ENCODE measurements at places on chromosomes 11 and 22.

DNA sequence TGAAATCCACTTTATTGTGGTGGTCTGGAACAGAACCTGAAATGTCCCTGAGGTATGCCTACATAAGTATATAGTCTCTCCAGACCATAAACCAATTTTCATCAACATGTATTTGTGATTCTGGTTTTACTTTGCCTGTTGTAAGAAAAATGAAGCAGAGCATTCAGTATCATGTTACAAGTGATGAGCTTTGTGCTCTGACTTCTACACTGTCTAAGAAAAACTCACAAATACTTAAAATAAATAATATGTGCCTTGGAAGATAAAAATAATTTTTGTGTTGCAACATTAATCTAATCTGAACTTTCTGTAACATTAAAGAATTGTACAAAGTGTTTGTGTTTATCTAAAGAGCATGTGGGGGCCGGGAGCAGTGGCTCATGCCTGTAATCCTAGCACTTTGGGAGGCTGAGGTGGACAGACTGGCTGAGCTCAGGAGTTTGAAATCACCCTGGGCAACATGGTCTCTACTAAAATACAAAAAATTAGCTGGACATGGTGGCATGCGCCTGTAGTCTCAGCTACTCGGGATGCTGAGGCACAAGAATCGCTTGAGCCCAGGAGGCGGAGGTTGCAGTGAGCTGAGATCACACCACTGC lies 219.5 kb downstream of the SOX6 start:
- DNase-seq: no peak

DNA sequence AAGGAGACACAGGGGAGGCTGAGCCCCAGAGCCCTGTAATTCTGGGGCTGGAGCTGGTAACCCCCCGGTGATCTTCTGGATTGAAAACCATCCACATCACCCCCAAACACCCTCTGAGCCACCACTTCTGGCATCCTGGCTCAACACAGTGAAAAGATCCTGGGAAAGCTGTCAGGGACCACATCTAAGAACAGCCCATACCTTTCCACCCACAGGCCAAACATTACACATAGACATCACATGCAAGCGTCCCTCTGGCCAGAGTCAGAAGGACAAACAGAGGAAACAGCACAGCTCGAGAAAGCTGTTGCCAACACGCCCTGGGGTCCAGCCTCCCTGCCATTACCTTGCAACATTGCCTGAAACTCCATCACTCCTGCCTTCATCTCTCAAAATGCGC lies 469.5 kb downstream of the SOX6 start:
- no peak for DNase-seq

DNA sequence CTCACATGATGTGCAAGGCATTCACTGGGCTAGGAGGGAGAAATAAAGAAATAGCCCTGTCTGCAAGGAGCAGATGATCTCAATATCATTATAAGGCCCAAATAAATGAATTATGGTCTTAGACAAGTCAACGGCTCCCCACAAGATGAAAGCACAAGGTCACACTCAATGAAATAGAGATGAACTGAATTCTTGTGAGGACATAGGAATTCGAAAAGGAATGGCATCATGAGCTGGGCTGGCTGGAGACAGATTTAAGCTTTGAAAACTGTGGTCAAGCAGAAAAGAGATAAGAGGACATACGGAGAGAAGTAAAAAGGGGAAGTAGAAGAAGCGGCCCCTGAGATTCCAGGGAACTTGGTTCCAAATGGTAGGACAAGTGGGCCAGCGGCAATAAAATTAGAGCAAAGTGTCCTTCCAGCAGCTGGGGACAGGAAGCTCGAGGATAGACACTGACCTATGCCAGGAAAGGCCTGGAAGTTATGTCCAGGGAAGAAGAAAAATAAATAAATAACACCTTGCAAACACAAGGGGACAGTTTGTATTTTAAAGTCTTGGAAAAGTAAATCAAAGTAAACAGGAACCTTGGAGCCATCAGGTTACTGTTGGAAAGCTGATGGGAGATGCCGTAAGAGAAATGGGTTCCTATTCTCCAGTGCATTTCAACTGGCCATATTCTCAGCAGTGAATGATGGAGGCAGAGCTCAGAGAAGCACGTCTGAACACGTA lies 37.8 kb downstream of the GALNT18 start:
- DNase-seq: no peak

DNA sequence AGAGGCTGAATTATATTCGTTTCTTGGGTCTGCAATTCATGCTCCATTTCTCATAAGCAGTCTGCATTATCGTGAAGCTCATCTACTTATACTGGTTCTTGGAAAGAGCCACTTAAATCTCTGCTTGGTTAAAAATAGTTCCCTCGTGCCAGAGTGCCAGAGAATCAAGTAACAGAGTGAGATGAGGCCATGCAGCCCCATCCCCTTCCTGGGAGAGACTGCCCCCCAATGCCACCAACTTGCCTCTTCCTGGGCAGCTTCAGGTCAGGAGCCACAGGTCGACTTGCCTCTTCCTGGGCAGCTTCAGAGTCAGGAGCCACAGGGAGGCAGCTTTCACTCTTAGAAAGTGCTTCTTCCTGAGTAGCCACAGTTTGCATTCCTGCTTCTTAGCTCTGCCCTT lies 223.9 kb upstream of the ZBED5 start:
- no peak for DNase-seq

DNA sequence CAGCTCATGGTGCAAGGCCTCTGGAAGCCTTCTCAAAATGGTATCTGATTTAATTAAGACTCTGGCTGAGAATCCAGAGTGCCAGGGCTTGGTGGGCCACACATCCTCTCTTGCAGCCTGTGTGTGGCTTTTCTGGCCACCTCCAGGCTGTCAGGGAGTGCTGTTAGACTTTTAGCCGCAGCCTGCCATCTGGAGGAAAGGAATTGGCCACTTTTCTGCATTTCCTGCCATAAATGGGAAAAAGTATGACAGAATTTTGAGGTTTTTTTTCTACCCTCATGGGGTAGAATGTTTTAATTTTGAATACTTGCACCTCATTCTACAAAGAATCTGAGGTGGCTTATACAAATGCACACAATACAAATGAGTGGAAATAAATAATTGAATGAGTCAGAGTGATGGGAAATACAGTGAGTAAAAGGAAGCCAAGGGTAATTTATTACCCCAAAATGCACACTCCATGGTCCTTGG lies 218.4 kb downstream of the ADAMTS15 start:
- no peak for DNase-seq

DNA sequence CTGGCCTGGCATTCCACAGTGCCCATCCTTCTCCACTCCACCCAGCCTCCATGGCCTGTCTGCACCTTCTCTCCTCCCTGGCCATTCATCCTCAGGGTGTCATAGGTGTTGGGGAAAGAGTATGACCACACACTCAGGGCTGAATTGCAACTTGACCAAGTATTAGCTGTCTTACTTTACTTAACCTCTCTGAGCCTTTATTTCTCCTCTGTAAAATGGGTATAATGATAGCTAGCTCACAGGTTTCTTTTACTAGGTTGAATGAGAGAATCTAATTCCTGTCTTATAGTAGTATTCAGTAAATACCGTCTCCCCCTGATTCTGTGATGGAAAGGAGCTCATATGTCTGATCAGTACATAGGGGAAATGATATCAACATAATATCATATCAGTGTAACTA lies 16.0 kb downstream of the PANX1 start:
- no peak for DNase-seq

DNA sequence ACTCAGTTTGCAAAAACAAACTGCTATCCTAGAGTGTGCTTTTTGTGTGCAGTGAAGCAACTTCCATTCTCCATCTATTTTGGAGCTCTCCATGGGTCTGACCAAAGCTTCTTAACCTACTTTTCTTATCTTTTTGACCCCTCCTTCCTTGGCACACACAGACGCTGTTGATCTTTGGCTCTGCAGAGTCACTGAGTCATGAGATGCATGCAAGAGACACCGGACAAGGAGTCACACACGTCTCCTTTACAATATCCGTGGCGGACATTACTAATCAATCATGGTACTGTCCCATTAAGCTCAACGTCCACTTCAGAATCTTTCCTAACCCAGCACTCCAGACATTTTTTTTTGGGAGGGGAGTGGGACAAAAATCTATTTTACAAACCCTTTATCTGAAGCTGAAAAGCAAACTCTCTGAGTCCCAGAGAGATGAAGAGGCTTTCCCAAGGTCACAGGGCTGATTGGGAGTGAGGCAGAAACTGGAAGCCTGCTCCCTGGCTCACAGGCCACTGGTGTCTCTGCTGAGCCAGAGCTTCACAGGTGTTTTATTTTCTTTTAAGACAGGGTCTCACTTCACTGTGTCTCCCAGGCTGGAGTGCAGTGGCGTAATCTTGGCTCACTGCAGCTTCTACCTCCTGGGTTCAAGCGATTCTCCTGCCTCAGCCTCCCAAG lies 165.8 kb upstream of the SYT13 start:
- no peak for DNase-seq

- DNase-seq: no peak
Observed at GRCh38 chr22:47027766-47028165, 265.3 kb downstream of the TBC1D22A start.

- DNase-seq: no peak
Observed at GRCh38 chr11:10592331-10592730, 23.9 kb upstream of the LYVE1 start.

DNA sequence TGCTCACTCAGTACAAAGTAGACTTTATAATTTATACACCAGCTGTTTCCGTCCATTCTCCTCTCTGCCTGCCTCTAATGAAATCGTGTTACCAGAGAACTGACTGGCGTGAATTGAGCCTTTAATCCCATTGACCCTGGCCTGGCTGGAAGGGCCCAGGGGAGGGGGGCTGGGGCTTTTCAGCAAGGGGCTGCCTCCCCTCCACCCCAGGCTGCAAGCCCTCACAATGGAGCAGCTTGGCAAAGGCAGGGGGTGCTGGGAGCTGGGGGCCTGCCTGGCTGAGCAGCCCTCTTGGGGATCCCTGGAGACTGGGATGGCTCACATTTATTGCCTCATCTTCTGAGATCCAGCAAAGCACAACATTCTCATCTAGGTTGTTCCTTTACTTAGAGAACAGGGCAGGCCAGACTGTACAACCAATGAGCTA lies 25.8 kb upstream of the LMO1 start:
- DNase-seq: no peak

- DNase-seq: no peak
Observed at GRCh38 chr22:39928536-39929520, 27.9 kb downstream of the GRAP2 start.

- no peak for DNase-seq
Observed at GRCh38 chr11:18330921-18331320, 8.6 kb downstream of the GTF2H1 start.

DNA sequence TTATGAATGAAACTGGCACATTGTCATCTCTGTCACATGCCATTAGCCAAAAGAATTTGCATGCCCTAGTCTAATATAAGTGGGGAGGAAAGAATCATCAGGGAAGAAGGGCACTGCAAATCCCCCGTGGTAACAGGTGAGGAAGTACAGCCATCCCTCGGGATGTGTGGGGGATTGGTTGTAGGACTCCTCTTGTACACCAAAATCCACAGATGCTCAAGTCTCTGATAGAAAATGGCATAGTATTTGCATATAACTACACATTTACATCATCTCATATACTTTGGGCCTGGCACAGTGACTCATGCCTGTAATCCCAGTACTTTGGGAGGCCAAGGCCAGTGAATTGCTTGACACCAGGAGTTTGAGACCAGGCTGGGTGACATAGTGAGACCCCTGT lies 109.7 kb downstream of the HIPK3 start:
- DNase-seq: no peak

DNA sequence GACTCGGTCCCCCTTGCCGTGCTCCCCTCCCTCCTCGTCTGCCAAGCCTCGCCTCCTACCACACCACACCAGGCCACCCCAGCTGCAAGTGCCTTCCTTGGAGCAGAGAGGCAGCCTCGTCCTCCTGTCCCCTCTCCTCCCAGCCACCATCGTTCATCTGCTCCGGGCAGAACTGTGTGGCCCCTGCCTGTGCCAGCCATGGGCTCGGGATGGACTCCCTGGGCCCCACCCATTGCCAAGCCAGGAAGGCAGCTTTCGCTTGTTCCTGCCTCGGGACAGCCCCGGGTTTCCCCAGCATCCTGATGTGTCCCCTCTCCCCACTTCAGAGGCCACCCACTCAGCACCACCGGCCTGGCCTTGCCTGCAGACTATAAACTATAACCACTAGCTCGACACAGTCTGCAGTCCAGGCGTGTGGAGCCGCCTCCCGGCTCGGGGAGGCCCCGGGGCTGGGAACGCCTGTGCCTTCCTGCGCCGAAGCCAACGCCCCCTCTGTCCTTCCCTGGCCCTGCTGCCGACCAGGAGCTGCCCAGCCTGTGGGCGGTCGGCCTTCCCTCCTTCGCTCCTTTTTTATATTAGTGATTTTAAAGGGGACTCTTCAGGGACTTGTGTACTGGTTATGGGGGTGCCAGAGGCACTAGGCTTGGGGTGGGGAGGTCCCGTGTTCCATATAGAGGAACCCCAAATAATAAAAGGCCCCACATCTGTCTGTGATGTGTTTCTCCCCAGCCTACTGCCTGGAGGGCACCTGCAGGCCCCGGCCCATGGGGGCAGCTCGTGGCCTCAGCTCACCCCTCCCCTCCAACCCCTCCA lies 29.8 kb downstream of the CAPN1 start:
- DNase-seq: no peak

DNA sequence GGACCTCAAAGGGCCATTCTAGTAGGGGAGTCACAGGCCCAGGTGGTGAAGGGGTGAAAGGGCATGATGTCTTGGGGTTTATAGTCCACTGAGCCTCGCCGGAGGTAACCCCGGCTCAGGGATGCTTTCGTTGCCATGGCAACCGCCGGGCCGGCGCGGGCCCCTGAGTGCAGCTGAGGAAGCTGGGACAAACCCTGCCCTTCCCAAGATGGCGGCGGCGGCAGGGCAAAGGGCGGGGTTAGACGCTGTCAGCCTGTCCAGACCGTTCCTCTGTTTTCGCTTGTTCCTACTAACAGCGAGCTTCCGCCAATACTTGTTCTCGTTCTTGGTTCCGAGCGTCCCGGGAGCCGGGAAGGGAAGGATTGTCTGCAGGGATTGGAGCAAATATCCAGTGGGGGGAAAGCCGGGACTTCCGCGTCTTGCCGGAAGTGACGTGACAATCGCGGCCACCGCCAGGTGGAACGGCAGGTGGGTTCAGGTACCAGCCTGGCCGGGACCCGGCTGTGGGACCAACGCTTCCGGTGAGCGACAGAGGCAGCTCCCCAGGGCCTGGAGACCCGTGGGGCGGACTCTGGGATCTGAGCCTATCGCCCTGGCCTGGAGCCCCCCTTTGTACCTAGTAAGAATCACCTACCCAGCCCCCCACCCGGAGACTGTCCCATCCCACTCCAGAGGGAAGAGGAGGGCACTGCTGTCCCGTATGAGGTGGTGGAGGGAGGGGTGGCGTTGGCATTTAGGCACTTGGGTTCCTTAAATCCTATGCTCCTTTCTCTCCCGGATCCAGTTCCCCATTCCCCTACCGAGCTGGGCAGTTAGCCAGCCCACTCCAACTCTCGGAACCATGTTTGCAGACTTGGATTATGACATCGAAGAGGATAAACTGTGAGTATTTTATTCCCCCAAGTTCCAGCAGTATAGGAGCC lies at the start of gene PICK1:
TSS of gene PICK1 (plus strand) at position 436 of the 923 bp plus-strand sequence. CDS start at position 842, 406 bp downstream.
- DNase-seq: peak; percentile 75

Measured in RPMI8226 (cell line).